ENCODE measurements at places on chromosomes 1 and 21.
A peak's percentile ranks its signal among the peaks of the same experiment; 100 is the strongest.

DNA sequence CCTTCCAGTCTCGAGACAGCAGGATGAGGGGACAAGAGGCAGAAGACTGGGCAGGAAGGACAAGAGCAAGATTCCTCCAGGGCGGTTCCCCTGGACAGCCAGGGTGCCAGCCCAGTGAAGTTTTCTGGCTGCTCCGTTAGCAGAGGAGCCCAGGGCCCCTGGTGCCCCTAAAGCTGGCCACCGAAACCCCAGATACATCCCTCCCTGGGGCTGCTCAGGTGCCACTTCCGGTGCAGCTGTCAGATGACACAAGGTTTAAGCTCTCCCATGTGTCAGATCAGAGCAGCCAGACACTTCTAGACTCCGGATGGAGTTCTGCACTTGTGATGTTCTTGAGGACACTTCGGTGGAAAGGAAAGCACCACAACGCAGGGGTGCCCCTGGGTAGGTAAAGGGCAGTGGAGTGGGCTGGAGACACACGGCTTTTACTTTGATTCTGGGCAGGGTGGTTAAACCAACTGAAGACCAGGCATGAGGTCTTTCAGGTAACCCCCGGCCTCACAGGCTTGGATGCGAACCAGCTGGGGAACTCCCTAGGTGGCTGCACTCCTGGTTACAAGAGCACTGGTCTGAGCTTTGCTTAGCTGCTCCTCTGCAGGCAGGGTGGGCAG is 85.7 kb downstream of the ITPKB start:
- DNase-seq, result no peak

DNA sequence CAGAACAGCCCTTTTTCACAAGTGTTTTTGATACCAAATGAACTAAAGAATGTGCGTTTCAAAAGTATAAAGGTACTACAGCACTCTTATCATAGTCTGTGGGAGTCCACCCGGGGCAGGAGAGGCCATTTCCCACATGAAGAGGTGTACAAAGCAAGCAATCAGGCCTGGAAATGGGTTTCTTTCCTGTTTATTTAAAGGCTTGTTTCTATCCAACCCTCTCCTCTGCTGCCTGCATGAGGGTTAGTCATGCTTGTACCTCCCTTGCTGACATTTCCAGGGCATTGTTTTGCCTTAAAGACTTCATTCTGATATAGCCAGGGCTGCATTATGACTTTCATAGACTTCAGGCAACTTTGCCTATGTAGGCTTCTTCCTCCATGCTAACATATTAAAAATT is 11.6 kb downstream of the SELP start:
- DNase-seq, result no peak

DNA sequence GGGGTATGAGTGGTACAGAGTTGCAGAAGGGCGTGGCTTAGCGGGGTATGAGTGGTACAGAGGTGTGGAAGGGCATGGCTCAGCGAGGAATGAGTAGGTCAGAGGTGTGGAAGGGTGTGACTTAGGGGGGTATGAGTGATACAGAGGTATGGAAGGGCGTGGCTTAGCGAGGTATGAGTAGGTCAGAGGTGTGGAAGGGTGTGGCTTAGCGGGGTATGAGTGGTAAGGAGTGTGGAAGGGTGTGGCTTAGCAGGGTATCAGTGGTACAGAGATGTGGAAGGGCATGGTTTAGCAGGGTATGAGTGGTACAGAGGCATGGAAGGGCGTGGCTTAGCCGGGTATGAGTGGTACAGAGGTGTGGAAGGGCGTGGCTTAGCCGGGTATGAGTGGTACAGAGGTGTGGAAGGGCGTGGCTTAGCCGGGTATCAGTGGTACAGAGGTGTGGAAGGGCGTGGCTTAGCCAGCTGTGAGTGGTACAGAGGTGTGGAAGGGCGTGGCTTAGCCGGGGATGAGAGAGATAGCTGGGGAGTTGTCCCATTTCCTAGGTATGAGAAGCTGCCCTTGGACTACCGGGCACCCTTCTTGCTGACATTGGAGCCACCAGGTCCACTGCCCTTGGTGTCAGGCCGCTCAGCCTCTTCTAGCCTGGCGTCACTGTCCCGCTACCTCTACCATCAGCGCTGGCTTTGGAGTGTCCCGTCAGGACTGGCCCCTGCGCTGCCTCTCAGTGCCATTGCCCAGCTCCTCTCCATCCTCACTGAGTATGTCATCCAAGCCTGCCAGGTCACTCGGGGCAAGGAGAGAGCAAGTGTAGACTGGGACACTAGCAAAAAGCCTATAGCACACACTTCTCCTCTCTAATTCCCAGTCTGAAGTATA is 29.8 kb downstream of the HYI start:
- no peak for DNase-seq

DNA sequence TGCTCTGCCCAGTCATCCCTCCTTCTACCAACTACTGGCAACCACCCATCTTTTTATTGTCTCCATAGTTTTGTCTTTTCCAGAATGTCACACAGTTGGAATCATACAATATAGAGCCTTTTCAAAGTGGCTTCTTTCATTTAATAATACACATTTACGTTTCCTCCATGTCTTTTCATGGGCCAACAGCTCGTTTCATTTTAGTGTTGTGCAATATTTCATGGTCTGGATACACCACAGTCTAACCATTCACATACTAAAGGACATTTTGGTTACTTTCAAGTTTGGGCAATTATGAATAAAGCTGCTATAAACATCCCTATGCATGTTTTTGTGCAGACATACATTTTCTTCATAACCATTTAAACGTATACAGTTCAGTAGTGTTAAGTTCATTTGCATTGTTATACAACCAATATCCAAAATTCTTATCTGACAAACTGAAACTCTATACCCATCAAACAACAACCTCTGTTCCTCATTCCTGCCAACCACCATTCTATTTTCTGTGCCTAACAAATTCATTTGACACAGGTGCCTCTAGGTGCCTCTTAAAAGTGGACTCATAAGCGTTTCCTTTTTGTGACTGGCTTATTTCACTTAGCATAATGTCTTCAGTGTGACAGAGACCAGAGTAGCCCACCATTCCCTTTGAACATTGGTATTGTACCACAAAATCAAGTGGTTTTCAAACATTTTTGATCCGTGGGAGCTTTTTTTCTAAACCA is 138.1 kb downstream of the NR5A2 start:
- no peak for DNase-seq

DNA sequence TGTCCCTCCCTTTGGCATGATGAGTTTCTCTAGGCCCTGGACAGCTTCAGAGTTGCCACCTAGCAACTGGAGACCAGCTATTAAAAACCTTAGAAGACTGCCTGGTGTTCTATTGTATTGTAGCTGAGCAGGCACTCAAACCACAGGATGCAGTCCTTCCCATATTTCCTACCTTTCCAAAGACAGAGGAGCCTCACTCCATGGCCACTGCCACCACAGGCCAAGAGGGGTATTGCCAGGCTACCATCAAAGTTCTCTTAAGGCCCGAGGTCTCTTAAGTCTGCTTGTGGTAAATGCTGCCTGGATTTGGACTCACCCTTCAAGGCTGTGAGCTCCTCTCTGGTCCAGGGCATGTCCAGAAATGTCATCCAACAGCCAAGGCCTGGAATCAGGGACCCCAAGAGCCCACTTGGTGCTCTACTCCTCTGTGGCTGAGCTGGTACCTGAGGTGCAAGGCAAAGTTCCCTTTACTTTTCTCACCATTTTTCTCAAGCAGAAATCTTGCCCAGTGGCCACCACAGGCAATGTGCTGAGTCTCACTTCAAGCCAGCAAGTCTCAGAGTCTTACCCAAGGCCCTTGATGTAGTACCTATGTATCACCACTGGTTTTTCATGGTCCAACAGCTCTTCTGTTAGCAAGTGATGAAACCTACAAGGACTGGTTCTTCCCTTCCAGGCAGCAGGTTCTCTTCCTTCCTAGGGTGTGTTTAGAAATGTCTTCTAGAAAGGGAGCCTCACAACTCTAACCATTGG is 269.4 kb downstream of the AMY1C start:
- DNase-seq, result no peak

DNA sequence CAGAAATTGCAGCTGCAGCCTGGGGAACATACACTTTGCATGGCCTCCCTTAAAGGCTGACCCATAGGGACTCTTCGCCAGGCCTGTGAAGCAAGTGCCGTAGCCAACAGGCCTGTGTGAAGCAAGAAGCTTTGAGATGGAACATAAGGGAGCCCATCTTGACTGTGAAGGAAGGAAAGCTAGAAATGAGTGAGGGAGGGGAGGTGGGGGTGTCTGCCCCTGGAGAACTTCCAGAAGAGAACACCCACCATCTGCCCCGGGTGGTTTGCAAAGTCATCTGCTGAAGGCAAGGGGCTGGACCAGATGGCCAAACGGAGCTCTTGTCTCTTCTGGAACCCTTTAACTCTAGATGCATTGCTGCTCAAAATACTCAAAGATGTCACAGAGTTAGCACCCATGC is 103.3 kb upstream of the GRIK3 start:
- no peak for DNase-seq

GRCh38 chr1:40380817-40381216 is 7.3 kb downstream of the SMAP2 start:
- DNase-seq, result no peak

DNA sequence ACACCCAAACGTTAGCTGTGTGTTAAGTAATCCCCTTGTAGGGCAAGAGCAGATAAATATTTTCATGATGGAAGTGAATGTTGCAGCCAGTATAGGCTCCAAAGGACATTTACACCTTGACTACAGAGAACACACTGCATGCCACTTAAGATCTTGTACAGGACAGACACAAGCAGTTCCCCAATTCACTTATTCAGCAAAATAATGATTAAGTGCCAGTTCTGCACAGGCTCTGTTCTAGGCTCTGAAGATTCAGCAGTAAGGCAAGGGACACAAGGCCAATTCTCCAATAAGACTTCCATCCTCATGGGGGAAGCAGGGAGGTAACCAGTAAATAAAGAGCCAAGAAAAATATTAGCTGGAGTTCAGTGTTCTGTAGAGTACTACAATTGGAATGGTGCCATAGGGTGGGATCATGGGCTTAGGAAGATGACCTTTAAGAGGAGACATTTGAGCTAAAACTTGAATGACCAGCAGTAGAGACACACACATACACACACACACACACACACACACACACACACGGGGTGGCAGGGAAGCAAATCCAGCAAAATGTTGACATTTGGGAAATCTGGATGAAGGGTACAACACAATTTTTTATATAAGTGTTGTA is 199.9 kb upstream of the JUN start:
- DNase-seq, result no peak

GRCh38 chr1:154492115-154492514 is 9.9 kb upstream of the TDRD10 start:
- DNase-seq, result no peak

DNA sequence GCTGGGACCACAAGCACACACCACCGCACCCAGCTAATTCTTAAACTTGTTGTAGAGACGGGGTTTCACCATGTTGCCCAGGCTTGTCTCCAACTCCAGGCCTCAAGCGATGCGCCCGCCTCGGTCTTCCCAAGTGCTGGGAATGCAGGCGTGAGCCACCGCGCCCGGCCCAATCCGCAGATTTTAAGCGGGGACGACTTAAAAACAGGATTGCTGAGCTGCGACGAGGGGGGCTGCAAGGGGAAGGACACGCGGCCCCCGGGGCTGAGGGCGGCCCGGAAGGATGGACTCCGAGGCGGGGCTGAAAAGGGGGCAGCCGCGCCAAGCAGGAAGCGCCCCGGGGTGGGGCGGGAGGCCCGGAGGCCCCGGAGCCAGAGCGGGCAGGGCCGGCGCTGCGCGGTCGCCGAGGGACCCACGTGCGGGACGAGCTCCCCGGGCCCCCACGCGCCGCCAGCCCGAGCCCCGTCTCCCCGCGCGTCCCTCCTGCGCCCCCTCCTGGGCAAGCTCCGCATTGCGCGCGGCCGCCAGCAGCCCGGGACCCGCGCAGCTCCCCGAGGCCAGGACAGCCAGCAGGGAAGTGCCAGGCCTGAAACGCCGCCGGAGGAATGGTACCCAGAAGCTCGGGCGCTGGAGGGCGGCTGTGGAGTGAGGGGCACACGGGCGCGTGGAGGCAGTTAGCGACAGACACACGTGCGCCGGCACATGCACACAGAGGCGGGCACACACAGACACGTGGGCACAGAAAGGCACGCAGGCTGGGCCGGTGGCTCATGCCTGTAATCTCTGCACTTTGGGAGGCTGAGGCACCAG is 5.5 kb upstream of the PRKCZ start:
- no peak for DNase-seq

- DNase-seq, result no peak
These were observed 2.2 kb downstream of the NUAK2 start for GRCh38 chr1:205319081-205320018.

GRCh38 chr1:38403667-38404066 is 357.1 kb upstream of the POU3F1 start:
- DNase-seq, result no peak

DNA sequence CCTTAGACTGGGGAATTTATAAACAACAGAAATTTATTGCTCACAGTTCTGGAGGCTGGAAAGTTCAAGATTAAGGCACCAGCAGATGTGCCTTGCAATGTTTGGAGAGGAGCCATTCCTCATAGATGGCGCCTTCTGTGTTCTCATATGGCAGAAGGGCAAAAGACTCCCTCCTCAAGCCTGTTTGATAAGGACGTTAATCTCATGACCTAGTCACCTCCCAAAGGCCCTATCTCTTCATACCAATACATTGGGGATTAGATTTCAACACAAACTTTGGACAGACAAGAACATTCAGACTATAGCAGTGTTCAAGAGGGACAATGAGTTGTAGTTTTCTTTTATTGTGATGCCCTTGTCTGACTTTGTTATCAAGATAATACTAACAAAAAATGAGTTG is 34.3 kb downstream of the PSMG1 start:
- DNase-seq, result no peak

DNA sequence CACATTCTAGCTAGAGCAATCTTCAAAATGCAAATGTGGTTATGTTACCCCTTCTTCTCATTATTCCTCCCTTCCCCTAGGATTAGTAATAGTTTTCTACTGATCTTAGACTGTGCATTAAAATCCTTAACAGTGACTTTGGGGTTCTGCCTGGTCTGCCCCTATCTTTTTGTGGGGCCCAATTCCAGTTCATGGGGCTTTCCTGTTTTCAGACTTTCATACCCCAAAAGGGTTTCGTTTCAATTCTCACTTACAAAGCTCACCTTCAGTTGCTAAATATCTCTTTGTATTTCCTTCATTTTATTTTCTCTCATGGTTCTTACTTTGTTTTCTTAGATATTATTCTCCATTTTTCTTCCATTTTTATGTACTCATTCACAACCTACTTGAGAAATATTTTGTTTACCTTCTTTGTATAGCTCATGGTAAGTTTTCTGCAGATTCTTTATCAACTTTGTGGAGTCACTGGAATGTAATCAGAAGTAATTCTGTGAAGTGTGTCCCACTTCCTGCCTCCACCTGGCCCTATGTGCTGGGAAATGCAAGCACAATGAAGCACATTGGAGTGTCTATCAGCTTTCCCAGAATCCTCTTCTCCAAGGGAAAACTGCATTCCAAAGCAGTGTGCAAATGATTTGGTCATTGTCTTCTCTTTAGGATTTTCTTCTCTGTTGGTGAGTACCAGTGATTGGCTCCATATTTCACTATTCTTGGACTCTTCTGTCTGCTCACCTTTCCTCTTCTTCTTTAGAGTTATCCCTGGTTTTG is 350.2 kb downstream of the ZNF326 start:
- no peak for DNase-seq

GRCh38 chr1:51686450-51686849 is 69.6 kb downstream of the OSBPL9 start:
- no peak for DNase-seq

GRCh38 chr1:111204201-111204982 is 3.9 kb upstream of the DENND2D start:
- peak; percentile 37 for DNase-seq

- DNase-seq, result no peak
These were observed 33.3 kb downstream of the PCNT start for GRCh38 chr21:46357335-46357604.

All from esophagus squamous epithelium (tissue), 5 donors.